ENCODE measurements at places on chromosomes 7 and 10.

DNA sequence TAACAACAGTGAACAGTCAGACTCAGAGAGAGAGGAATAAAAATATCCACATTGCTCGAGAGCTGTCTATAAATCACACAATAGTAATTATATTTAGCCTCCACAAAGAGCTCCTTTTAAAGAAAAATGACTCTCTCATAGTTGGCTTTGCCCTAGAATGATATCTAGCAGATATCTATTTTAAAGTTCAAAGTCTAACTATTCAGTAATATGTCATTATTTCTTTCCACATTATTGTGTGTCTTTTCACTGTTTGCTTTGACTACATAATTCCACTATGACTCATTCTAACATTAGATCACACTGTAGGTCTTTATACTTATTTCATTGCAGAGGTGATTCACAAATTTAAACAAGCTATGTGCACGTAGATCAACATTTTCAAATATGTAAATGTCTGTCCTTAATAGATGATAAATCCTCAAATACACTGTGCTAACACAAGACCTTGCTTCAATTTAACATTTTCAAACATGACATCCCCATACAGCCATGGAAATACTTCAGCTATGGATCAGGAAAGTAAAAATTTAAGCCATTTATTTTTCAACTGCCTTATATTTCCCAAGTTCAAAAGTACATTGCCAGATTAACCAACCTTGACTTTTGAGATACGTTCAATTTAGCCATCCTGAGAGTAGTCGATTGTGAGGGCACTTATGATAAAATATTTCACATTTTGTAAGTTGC is 99.9 kb upstream of the AKR1E2 start:
- no peak for DNase-seq

DNA sequence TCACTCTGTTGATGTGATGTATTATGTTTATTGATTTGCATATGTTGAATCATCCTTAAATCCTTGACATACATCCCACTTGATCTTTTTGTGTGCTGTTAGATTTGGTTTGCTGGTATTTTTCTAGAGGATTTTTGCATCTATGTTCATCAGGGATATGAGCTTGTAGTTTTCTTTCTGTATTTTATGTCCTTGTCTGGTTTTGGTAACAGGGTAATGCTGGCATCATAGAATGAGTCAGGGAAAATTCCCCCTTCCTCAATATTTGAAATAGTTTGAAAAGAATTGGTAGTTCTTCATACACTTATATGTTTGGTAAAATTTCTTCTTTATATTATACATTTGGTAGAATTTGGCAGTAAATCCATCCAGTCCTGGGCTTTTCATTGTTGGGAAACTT is 89.4 kb upstream of the SLC13A1 start:
- DNase-seq = no peak

DNA sequence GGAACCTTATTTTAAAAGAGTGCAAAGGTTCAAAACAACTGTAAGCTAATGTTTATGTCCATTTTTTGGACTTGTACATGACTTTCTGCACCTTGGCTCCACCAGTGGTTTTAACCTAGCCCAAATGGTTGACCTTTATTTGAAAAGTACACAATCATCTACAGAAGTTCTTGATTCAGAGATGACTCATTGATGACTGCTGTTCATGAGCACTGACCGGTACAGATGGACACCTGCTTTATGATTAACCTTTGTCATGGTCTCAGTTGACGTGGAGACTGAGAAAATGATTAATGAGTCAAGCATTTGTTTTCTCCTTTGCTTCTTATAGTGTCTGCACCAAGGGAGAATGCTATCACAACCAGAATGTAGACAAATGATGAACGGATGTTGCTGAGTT is 55.7 kb upstream of the PTER start:
- no peak for DNase-seq

- DNase-seq = no peak
Measured at GRCh38 chr7:140342727-140343514, 55.4 kb downstream of the SLC37A3 start.

GRCh38 chr10:111488668-111489067 is 411.8 kb downstream of the ADRA2A start:
- no peak for DNase-seq

- DNase-seq = no peak
Measured at GRCh38 chr7:88331322-88331721, 24.6 kb upstream of the STEAP4 start.

- DNase-seq = no peak
Measured at GRCh38 chr10:60951272-60951724, 7.3 kb upstream of the RHOBTB1 start.

DNA sequence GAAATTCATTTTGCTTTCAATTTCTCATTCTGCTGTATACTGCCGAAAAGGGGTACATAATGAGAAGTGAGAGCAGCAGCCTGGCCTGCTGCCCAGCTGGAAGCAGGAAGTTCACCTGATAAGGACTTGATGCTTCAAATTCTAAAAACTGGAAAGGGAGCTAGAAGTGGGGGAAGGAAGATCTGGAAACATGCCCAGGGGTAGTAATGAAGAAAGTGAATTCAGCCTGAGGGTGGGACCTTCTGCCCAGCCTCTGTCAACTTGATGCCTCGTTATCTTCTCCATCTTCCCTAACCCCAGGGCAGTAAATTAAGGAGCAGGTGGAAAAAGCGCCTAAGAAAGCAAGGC is 69.4 kb downstream of the ARMH3 start:
- DNase-seq = no peak

GRCh38 chr7:141660259-141660658 is 41.7 kb downstream of the DENND11 start:
- no peak for DNase-seq

- no peak for DNase-seq
Measured at GRCh38 chr10:122295451-122295809, 24.3 kb downstream of the BTBD16 start.

- no peak for DNase-seq
Measured at GRCh38 chr10:84484541-84484940, 156.2 kb downstream of the CCSER2 start.

DNA sequence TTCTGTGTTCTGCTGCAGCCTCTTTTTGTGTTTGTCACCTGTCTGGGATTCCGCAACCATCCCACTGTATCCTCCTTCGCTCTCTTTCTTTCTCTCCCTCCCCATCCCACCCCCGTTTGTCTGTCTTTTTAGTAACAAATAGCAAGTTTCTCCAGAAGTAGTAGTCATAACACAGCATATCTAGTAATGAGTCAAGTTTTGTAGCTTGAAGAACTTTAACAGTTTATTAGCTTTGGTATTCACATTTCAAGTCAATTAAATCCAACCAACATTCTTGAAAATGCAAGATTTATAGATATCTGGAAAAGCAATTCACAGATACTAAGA is 154.1 kb upstream of the MTPN start:
- no peak for DNase-seq

GRCh38 chr10:78584681-78585080 is 484.1 kb upstream of the ZMIZ1 start:
- DNase-seq = no peak

DNA sequence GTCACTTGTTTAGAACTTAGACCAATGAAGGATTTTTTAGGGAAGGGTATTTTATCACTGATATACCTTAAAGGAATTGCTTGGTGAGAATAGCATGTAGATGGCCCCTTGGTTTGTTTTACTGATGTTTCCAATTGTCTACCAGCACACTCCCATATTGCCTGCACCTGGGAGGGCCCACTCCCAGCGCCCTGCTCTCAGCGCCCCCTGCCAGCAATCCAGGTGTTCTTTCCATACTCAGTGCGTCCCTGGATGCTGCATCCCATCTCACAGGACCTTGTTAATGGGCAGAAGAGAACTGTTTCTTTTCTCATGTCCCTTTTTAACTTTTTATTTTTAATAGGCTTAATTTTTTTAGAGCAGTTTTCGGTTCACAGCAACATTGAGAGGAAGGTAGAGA is 24.1 kb upstream of the SFRP5 start:
- DNase-seq = no peak

DNA sequence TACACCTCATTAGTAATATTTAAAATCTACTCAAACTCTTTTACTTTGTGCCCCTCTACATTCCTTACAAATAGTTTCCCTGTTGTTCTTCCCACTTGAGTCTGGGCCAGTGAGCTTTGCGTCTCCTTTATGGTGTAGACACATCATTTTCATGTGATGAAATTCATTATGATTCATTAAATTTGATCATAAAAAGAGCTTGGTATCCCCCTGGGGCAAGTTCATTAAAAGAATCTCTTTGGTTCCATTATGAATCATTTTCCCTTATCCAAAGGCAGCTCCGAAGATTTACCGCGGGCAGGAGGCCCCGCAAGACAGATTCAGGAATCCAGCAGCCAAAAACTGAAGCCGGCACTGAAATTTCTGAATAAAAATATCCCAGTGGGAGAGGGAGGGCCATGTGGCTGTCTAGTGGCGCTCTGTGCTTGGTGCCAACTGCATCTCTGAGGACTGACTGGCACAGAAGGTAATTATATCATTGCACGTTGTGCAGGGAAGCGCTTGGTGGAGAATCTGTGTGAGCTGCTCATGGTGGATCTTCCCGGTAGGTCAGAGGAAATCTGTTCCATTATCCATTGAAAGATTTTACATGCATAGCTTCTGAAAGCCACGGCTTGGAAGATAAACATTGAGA is 151.4 kb upstream of the PITRM1 start:
- no peak for DNase-seq

- DNase-seq = no peak
Measured at GRCh38 chr7:49631071-49631815, 142.2 kb upstream of the VWC2 start.

DNA sequence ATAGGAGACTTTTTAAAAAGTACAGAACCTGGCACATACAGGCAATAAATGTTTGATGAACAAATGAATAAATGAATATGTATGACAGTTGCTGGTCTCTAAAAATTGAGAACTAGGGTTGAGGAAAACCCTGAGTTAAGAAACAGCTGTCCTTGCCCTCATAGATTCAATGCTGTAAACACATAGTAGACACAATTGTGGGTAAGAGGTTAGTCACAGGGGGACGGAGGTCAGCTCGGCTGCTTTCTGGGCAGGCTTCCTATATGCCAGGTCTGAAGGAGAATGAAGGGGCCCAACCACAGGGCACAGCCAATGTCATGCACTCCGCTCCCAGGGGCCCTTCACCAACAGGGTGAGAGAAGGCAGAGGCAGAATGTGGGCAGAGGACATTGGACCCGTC is 143.3 kb upstream of the RSU1 start:
- DNase-seq = no peak

DNA sequence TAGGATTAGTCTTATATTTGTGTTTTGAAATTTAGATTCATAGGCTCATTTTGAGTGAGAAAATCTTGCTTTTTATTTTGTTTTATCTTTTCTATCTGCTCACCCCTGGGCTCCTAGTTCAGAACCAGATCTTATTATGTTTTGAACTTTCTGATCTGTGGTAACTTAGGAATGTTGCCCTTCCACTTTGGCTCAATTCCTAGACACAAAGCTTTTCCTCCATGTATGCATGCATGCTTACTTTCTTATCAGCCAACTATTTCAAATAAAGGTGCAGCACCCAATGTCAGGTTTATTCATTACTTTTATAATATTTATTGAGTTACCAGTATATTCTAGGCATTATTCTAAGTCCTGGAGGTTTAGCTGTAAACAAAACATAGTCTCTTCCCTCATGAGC is 374.8 kb upstream of the KIAA1217 start:
- no peak for DNase-seq

DNA sequence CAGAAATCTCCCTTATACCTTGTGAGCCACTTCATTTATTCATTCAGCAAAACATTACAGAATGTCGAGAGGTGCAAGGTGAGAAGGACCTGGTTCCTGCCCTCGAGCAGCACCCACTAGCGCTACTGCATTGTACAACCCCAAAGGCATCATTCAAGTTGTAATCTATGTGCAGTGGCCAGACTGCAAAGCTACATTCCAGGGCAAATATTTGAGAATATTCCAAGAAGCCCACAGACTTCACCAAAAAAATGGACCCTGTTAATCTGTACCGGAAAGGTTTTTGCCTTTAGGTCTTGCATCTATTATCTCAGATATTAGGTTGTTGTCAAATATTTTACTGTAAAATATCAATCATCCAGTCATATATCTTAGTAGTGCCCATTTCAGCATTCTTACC is 295.4 kb upstream of the FZD1 start:
- no peak for DNase-seq

- no peak for DNase-seq
Measured at GRCh38 chr10:71218046-71218650, 5.8 kb downstream of the UNC5B start.

DNA sequence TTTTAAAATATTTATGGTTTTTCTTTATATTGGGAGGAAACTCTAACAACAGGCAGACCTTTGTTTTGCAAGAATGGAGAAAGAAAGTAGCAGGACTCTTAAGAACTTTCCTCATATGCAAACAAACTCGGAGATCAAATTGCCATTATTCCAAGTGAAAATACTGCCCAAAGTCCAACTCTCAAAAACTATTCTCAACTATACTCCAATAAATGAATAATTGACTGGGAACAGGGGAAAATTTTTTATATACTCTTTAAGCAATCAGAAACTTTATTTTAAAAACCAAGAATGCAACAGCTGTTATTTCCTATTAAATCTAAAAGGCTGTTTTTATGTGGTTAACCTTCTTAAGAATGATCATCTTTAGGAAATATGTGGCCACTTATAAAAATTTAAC is 101.9 kb downstream of the COL28A1 start:
- no peak for DNase-seq

GRCh38 chr10:50280049-50280841 is 28.9 kb upstream of the ASAH2 start:
- no peak for DNase-seq

- DNase-seq = no peak
Measured at GRCh38 chr7:112252141-112252540, 45.6 kb downstream of the ZNF277 start.

DNA sequence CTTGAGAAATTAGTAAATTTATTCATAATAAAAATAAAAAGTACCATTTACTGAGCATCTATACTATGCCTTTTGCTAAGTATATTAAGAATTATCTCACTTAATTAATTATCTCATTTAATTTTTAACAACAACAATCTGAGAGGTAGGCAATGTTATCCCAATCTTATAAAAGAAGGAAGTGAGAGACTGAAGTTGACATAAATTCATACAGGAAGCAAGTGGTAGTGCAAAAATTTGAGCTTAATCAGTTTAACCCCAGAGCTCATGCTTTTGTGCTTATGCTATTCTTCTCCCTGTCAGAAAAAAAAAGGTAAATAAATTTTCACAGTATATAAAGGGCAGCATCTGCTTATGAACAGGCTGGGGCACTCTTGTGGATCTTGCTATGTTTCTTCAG is 2.7 kb upstream of the LIPF start:
- DNase-seq = no peak

DNA sequence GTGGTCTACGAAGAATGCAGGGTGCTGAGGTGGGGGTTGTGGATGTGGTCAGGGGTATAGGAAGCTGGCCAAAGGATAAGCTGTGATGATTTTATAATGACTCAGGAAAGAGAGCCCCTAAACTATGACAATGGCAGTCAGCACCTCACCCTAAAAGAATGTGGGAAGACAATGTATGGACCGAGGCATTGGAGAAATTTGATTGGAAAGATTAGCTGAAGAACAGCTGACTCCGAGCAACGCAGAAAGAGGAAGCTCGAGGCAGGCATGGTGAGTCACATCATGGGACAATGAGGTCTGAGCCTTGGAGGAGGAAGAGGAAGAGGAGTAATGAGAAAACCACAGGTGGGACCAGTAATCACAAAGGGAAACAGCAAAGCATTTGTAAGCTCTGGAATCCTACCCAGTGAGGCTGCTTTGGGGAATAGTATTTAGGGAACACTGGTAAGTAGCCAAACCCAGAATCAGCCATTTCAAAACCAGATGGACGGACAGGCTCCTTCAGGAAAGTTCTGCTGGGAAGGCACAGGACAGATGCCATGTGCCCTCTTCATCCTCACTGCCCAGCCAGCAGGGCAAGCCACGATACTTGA is 295.4 kb downstream of the PRPF18 start:
- no peak for DNase-seq

GRCh38 chr7:10588084-10588483 is 385.6 kb upstream of the PHF14 start:
- no peak for DNase-seq

All from stimulated activated CD8-positive, alpha-beta memory T cell treated with anti-CD3 and anti-CD28 coated beads, Interleukin-15, amount 100 ng/mL, for 48 hours (primary cell).